Left renal cortex interstitium (tissue), 4 donors: ENCODE measurements at places on chromosomes 7 and 10.

GRCh38 chr7:19772306-19772705 lies 1.1 kb downstream of the TMEM196 start:
- no peak for DNase-seq

- DNase-seq = no peak
These were observed 443 bp downstream of the CRHR2 start for GRCh38 chr7:30681815-30682211.

- DNase-seq = no peak
These were observed 40.9 kb upstream of the FRMD4A start for GRCh38 chr10:14371581-14371980.

DNA sequence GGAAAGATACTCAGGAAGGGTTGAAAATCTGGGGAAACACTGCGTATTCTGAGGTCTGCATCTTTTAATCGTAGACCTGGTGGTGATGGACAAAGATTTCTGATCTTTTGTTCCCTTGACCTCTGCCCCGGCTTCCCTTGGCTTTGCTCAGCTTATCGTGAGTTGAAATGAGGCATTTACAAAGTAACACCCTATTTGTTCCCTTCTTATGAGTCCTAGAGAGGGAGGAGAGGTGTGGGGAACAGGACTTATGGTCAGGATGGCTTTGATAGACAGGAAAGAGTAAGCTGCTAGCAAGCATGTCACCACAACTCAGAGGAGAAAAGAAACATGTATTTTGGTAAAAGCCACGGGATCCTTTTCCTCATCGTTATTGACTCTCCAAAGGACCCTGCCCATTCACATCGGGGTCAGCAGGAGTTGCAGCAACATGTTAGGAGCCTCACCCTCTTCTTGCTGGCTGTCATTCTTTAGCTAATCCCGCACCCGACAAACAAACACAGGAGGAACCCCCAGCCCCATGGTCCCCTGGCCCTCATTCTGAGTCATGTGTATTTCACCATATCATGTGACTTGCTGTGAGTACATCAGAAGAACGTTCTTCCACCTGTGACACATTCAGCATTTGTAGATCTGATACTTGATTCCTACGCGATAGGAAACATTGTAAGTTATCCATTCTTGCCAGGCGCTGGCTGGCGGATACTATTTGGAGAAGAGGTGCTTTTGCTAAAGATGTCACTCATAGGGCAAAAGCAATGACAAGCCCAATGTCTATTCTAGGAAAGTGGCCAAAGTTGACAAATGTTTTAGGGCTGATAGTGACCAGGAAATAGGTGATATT lies 170.1 kb downstream of the RTKN2 start:
- DNase-seq = no peak

DNA sequence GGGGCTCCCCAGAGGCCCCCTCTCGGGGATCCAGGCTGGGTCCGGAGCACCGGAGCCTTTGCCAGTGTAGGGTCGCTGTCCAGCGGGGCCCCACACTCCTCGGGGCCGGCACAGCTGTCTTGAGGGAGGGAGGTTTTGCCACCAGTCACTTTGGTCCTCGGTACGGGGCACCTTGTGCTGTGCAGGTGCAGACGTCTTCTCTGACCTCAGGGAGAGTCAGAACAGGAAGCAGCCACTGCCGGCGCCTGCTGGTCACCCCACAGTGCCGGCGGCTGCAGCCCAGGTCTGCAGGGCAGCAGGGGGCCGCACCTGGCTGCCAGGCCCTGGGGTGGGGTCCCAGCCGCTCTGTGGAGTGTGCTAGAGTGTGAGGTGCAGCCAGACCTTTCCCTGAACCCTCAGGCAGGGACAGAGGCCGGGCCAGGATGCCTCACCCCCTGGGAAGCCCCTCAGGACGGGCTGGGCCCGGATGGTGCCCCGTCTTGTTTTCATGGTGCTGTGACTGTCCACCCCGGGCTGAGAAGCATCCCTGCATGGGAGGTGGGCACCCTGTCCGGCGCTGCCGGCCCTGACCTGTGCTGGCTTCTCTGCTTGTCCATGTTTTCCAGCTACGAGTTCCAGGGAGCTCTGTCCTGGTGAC lies 8.2 kb downstream of the MAFK start:
- DNase-seq = no peak

DNA sequence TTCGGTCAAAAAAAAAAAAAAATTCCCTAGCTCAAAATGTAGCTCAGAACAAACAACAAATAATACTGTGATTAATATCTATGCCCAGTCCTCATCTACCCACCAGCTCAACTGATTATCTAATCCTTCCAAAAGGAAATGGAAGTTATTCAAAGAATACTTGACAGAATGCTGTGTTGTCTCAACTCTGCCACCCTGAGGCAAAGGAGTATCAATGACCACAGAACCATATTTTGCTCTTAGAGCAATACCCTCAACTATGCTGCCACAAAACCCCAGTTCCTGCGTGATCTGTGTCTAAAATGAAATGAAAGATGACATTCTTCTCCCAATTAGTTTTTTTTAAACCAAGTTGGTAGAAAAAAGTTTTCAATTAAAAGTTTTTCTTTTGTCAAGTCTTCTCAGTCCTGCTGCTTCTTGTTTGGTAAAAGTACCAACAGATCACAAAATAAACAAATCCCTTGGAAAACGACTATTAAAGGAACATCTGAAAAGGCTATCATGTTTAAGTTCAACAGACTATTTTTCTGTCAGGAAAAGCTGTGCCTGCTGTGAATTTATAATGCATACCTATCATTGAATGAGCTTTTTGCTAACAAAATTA lies 21.6 kb downstream of the RBM28 start:
- DNase-seq = no peak

GRCh38 chr10:102814453-102814871 lies 22.8 kb downstream of the CYP17A1 start:
- no peak for DNase-seq

DNA sequence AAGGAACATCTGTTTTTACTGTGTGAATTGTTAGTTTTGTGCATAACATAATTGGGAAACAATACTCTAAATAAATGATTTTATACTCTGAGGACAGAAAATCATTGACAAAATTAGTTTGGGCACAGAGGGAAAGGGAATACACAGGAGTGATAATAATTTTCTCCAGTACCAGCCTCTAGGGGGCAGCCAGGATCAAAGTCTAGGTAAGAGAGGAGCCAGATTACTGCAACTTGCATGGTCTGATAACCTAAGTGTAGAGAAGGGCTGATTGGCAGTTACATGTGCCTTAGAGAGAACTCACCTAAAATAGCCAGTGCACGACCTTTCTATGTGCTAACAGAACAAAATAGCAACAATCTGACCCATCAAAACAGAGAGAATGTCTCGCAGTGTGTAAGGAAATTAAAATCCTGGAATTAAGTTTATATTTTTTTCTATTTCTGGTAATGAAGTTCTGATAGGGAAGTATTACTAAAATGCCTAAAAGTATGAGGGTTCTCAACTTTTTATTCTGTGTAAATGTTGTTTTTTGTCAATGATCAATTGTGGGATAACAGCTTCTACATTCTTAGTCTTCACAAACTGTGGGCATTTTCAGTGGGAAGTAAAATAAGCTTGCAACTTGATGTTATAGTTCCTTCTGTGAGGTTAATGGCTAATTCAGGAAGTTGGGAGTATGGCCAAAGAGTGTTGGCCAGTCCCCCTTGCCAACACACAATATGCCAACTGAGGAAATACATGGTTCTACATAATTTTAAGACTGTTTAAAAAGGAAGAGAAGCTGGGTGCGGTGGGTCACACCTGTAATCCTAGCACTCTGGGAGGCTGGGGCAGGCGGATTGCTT lies 66.4 kb downstream of the EXOC6 start:
- no peak for DNase-seq

GRCh38 chr10:71580926-71581325 lies 138.7 kb downstream of the C10orf105 start:
- DNase-seq = no peak

DNA sequence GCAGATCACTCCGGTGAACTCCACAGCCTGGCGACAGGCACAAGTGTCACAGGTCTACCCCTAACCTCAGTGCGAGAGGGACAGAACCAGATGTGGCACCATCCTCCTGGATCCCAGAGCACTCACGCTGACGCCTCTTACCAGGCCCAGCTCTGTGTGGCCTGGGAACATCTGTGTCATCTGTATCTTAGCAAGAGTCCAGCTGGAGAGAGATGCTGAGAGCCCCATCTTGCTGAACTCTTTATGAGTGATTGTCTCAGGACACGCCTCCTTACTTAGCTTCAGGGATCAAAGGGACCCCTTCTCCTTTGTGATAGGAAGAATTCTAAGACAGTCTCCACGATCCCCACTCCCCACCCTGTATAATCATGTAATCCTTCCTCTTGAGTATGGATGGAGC lies 10.0 kb upstream of the PROSER2 start:
- DNase-seq = no peak

DNA sequence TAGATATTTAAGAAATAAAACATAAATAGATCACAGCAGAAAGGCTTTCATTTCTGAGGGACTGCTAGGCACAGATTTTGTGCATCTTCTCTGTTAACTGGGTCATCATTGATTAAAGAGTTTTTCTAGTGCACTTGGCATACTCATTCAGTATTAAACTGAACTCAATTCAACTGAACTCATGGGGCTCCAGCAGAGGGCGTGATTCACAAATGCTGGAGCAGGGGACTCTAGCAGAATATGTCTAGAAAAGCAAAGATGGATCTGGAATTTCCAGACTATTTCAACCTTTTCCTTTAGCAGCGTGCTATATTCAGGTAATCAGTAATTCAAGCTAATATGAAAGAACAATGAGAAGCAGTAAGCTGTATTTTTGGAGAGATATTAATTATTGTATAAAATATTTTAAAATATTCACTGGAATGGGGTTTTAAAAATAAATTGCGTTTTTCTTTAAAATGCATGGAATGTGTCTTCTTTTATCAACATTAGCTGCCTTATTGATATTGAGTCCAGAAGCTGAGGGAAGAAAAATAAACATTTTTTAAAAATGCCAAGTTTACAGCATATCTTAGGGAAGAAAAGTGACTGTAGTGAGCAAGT lies 296.8 kb upstream of the CACNA2D1 start:
- DNase-seq = no peak

- no peak for DNase-seq
These were observed 337.4 kb downstream of the CRPPA start for GRCh38 chr7:16083931-16084330.

DNA sequence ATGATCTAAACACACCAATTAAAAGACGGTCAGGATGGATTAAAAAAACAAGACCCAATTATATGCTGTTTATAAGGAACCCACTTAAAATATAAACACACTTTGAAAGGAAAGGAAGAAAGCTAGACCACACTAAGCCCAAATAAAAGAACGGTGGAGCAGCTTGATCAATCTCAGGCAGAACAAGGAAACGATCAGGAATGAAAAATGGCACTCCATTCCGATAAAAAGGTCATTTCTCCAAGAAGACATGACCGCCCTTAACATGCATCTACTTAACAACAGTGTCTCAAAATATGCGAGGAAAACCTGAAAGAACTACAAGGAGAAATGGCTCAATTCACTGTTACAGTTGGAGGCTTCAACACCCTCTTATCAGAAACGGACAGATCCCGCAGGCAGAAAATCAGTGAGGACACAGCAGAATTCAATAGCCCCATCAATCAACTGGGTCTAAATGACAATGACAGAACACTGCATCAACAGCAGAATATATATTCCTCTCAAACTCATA lies 210.0 kb downstream of the MAD1L1 start:
- DNase-seq = no peak

DNA sequence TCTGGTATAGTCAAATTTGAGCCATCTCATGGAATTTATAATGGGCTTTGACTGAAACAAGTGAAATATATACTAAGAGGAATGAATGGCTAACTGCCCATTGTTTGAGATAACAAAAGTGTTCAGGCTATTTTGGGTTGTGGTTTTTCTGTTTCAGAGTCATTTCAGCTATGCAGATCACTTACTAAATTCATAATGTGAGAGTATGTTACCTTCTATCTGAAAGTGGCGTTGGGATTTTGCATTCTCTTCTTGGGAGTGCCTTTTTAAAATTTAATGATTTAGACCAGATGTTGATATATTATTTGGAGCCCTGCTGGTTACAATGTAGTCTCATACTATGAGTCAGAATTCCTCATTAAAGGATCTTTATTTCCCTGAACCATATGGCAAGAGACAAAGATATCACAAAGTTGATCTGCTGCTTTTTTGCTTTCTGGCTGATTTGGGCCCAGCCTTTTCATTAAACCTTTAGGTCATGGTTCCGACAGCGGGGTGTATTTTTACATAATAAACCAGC lies 10.4 kb downstream of the VCL start:
- DNase-seq = no peak

GRCh38 chr7:51290702-51291540 lies 25.7 kb downstream of the COBL start:
- no peak for DNase-seq

GRCh38 chr7:143884969-143885559 lies 16.9 kb downstream of the TCAF1 start:
- DNase-seq = peak; percentile 74

DNA sequence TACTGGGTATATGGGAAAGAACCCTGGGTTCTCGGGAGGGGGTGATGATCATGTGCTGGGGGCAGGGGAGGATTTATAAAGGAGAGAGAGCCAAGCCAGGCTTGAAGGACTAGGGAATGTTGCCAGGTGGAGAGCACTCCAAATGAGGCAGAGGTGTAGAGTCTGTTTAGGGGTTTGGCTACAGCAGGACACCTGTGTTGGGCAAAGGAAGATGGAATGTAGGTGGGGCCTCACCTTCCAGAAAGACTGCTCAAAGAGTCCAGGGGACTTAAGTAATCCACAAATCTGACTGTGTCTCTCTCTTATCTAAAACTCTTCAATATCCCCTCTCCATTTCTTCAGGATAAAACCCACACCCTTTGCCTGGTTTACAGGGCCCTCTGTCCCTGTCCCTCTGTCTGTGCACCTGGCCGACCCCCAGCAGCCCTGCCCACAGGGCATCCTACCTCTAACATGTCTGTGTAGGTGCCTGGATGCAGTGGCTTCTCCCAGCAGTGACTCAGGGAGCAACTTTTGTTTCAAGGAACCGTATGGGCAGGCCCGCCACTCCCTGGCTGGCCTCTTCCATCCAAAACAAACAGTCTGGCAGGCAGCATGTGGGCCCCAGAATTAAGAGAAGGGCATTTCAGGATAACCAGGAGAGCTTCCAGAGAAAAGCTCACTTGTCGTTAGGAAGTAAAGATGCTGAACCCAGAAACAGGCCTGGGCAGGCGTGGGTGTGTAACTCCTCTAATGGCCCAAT lies 10.6 kb upstream of the PLEKHA1 start:
- DNase-seq = no peak

DNA sequence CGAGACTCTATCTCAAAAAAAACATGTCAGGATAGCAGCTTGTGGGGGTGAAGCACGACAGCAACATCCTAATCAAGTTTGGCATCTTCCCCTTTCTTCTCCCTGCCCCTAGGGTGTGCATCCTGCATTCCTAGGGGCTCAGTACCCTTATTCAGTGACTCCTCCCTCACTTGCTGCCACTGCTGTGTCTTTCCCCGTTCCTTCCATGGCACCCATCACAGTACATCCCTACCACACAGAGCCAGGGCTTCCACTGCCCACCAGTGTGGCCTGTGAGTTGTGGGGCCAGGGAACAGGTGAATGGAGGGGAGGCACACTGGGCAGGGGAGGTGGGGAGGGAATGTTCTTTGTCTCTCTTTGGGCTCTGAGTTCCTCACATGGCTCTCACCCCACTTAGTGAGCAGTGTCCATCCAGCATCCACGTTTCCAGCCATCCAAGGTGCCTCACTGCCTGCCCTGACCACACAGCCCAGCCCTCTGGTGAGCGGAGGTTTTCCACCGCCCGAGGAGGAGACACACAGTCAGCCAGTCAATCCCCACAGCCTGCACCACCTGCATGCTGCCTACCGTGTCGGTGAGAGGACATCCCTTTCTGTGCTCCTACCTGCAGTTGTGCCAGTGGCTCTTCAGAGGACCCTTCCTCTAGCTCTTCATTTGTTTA lies 11.4 kb downstream of the NDST2 start:
- no peak for DNase-seq
